Activated B cell treated with CpG ODN at 0.5 μM for 24 hours (primary cell): ENCODE measurements at places on chromosomes 2 and 18. TPM values are rescaled to one million over a fixed set of nuclear protein-coding genes. Genes with fewer than 3 reads are reported as not detected.
A peak's percentile ranks its signal among the peaks of the same experiment; 100 is the strongest.

Gene SNED1
- 44.7 and 59.8 TPM in 2 replicates for total RNA-seq

Gene DQX1
- total RNA-seq, result 0.51 and 0.73 TPM in 2 replicates

Gene CROCC2
- not detected in 2 replicates for total RNA-seq

Gene CFAP221
- not detected in 2 replicates for total RNA-seq

Gene WDR7
- total RNA-seq, result 26.0 and 33.4 TPM in 2 replicates

Gene REG3A
- not detected in 2 replicates for total RNA-seq

Gene NYAP2
- total RNA-seq, result 0.07 TPM in 1 of 2 replicates, not detected in the other

Gene CNTNAP5
- total RNA-seq, result not detected in 2 replicates

Gene SGPP2
- 12.4 and 12.7 TPM in 2 replicates for total RNA-seq

Gene RAMP1
- 3.9 and 4.4 TPM in 2 replicates for total RNA-seq

Gene SERPINB13
- total RNA-seq, result not detected in 2 replicates

Gene CYP26B1
- not detected in 2 replicates for total RNA-seq

Gene NT5DC4
- total RNA-seq, result 1.4 and 2.1 TPM in 2 replicates

Gene DNAJC27
- 9.0 and 9.7 TPM in 2 replicates for total RNA-seq

DNA sequence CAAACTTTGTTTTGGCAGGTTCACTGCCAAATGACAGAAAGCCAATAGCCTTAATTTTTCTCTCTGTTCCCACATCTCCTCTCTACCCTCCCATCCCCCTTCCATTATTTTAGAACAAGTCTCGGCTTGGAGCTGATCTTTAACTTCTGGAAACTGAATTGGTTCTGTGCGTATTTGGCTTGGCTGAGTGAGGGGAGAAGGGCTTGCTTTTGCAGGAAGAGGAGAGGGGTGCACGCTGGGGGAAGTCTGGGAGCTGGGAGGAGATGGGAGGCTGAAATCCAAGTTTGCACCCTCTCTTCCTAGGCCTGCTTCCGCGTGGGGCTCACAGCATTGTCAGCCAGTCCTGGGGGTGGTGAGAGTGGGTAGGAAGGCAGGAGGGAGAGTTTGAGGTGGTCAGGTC, 176.1 kb upstream of the SPRED2 start:
- DNase-seq, result no peak

GRCh38 chr18:2348003-2348402, 223.3 kb downstream of the METTL4 start:
- no peak for DNase-seq

- no peak for DNase-seq
These were observed 40.3 kb upstream of the IGFBP5 start for GRCh38 chr2:216735668-216736067.

DNA sequence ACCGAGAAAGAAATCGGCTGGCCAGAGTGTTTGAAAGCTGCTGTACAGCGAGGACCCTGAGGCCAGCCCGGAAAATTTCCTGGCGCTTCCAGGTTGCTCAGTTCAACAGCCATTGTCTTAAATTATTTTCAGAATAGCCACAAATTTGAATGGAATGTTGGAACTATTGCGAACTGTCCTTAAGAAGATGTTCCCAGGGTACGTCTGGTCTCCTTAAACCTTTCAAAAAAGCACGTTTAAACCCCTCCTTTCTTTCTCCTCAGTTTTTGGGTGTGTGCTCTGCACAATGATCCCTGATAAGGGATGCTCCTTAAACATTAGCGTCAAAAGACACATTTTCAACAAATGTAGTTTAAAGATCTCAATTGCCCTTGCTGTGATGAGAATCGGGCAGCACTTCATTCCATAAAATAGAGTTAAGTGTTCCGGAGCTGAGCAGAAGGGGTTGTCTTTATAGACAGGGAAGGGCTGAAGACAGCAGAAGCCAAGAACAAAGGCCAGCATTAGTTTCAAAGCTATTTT, 14.5 kb upstream of the LPIN2 start:
- no peak for DNase-seq

GRCh38 chr2:187415449-187415848, 32.6 kb downstream of the CALCRL start:
- no peak for DNase-seq

DNA sequence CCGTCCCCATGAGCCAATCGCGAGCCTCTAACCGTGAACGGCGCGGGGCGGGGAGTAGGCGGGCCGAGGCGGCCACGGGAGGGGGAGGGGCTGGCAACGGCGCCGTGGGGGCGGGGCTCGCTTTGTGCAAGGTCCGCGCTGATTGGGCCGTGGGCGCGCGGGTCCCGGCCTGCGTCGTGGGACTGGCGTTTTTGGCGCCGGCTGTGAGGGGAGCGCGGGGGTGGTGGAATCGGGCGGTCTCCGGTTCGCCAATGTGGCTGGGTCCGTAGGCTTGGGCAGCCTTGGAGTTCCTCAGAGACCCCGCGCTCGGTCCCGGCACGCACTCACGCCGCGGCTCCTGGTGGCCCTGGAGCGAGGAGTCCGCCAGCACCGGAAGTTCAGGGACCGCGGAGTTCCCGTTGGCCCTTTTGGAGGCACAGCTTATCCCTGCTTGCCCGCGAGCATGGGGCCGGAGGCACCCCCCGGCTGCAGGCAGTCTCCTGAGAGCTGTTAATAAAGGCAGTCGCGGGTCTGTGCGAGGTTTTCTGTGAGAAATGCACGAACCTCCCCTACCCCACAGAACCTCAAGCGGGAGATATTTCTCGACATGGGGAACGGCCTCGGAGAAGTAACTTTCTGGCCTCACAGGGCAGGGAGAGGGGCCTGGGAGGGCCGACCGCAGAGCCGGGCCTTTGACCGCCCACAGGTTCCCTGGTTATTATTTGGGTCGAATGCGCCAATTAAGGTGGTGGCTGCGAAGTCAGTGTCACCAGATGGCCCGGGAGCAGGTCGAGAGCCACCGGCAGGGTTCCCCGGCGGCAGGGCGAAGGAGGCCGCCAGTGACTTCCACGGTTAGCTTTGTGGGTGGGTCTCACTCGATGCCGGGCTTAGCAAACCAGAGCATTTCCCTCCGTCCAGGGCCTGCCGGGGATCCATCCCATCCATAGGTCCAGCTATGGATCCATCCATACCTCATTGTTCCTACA, 574 bp upstream of the NCL start:
- peak; percentile 93 for DNase-seq

GRCh38 chr2:50777954-50778353, 254.0 kb downstream of the NRXN1 start:
- DNase-seq, result no peak

- no peak for DNase-seq
These were observed 428.1 kb downstream of the MEIS1 start for GRCh38 chr2:66862885-66863650.

DNA sequence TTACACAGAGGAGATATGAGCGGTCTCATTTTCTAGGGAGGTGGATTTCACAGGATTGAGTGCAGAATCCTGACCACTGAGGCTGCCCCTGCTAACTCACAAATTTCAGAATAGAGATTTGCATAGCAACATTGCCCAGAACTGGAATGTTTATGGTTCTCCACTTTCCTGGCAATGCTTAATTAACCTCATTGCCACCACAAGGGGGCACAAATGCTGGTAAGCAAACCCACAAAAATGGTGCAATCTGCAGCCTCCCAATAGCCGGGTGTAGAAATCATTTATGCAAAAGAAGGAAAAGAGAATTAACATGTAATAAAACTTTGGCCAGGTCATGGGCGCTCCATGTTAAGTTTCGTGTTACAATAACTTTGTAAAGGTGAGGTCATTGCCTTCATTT, 112.4 kb downstream of the CYRIA start:
- no peak for DNase-seq

- DNase-seq, result no peak
These were observed 23.8 kb downstream of the ANKAR start for GRCh38 chr2:189698020-189698887.

- DNase-seq, result no peak
These were observed 322.2 kb upstream of the HS6ST1 start for GRCh38 chr2:128640845-128641360.

DNA sequence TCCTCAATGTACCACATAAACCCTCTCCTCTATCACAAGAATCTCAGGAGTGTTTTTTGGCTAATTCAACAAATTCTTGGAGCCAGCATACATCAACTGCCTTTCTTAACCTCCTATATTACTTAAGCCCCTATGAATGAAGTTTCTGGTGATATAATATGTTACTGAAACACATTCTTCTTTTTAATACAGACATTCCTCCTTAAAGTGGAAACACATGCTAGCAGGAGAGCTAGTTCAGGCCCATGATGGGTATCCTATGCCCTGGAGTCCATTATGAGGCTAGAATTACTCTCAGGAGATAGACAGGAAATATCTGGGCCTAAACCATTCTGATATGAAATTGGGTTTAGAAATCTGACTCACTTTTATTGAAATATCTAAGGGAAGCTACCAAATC, 26.6 kb upstream of the RMDN2 start:
- no peak for DNase-seq

- no peak for DNase-seq
These were observed 62.6 kb upstream of the ZNF397 start for GRCh38 chr18:35178260-35178659.

- no peak for DNase-seq
These were observed 109.6 kb upstream of the EML6 start for GRCh38 chr2:54613794-54614257.

DNA sequence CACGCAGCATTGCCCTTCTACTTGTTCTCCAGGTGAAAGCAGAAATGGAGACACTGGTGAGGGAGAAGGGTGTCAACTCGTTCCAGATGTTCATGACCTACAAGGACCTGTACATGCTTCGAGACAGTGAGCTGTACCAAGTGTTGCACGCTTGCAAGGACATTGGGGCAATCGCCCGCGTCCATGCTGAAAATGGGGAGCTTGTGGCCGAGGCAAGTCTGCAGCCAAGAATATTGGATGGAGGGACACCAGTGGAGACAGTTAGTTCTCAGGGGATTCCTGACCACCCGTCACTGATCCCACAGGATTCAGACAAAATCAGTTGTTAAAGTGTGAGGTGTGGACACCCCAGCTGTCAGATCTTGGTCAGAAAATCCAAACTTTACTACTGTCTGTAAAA, 43.2 kb upstream of the MAPRE3 start:
- no peak for DNase-seq

GRCh38 chr2:126971481-126972278, 73.0 kb downstream of the TEX51 start:
- DNase-seq, result peak; percentile 63

DNA sequence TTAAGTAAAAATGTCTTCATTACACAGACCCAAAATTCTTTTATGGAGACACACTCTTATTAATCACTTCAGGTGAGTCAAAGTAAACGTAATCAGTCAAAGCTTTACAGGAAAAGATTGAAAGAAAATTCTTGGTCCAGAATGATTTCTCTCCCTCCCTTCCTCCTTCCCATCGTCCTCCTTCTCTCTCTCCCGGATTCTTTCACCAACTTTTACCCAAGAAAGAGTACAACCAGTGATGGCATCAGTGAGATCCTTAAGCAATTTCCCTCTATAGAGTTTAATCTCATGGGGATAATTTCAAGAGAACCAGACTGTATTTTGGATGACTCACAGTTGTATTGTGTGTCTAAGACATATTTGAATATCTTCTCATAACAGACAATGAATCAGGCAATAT, 258.1 kb downstream of the ALK start:
- no peak for DNase-seq

DNA sequence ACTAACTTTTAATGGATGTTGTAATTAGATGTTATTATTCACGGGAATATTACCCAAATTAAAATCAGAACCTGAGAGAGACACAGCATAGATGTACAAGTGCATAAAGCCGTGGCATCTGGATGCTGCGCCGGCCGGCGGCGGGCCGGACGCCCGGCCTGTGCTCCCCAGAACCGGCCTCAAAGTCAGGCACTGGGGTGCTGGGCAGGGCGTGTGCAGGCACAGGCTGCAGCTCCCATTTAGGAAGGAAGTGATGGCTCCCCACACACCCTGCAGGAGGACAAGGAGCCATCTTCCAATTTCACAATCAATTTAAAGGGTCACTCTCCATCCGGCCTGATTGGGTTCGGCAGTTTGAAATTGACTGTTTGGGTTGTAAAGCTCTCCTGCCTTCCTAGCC, 367.7 kb upstream of the SALL3 start:
- no peak for DNase-seq

GRCh38 chr2:151827564-151828142, 568 bp downstream of the ARL5A start:
- no peak for DNase-seq

DNA sequence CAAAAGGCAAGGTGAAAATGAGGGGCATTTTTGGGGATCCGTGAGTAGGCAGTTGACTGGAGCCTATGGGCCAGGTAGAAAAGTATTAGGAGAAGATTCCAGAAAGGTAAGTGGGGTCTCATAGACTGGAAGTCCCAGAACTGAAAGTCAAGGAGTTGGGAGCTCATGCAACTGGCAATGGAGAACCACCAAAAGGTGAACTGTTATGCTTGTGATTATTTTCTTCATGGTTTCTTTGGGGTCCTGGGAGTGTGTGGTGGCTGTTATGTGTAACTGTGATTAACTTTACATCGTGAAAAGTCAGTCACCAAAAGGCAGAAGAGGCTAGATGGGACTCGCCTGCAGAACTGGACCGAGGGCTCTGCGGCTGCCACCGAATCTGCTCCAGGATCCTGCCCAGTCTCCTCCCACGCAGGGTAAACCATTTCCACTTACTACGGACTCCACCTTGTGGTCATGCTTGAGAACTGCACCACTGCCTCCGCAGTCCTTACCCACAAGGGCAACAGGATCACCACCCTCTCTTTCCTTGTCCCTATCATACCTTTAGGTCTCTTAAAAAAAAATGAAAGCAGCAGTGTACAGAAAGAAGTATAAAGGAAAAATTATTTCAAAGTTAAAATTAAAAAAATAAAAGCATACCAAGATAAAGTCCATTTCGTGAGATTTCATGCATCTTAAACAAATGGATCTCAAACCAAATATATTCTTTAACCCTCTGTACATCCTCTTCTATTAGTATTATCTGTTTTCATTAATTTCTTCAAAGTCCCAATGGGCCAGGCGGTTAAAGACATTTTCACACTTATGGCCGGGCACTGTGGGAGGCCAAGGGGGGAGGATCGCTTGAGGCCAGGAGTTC, 15.6 kb upstream of the CEP68 start:
- DNase-seq, result peak; percentile 59

- no peak for DNase-seq
These were observed 249.3 kb downstream of the NDUFA10 start for GRCh38 chr2:239775623-239776435.

DNA sequence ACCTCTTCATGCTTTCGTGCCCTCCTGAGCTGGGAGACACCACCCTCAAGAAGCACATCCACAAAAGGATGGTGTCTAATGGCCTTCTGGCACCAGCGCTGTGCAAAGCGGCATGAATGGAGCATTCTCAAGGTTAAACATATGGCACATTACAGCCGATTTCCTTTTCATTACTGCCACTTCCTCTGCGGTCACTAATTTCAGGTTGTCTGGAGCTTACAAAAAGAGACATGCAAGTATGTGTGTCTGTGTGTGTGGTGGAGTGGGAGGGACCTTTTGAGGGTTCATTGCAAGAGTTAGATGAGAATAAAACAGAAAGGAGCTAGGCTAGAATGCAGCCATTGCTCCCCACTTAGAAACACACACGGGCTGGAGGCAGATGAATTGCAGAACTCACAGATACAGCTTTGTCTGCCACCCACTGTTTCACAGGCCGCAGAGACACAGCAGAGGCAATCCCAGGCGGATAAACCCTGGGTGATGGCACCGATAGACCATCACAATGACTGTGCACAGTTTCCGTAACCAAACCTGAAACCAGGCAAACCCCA, 76.0 kb downstream of the TGIF1 start:
- no peak for DNase-seq
